ENCODE measurements at places on chromosomes 5 and 9.

- no peak for DNase-seq
These were observed 7.1 kb downstream of the SNX18 start for GRCh38 chr5:54524704-54525103.

- no peak for DNase-seq
These were observed 122.6 kb upstream of the BASP1 start for GRCh38 chr5:17094830-17095229.

GRCh38 chr5:37886242-37886905, 46.5 kb upstream of the GDNF start:
- DNase-seq: no peak

DNA sequence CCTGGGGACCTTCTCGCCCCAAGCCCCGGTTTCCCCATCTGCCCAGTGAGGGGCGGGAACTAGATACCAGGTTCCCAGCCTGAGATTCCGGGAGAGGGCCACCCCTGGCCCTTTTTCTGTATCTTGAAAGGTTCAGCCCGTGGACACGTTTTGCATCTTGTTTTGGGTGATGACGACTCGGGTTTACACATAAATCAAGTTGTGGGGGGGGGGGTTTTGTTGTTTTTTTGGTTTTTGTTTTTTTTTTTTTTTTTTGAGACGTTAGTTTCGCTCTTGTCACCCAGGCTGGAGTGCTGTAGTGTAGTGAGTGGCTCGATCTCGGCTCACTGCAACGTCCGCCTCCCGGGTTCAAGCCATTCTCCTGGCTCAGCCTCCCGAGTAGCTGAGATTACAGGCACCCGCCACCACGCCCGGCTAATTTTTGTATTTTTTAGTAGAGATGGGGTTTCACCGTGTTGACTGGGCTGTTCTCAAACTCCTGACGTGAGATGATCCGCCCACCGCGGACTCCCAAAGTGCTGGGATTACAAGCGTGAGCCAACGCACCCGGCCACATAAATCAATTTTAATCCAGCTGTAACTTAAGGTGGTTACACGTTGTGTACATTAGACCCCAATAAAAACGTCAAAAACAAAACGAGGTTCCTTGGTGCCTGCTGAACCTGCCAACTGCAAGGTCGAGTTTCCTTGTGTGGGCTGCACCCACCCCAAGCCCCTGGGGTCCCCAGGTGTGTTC, 1.1 kb upstream of the BRD3 start:
- DNase-seq: no peak

- no peak for DNase-seq
These were observed 44.9 kb downstream of the PFDN1 start for GRCh38 chr5:140258016-140258415.

DNA sequence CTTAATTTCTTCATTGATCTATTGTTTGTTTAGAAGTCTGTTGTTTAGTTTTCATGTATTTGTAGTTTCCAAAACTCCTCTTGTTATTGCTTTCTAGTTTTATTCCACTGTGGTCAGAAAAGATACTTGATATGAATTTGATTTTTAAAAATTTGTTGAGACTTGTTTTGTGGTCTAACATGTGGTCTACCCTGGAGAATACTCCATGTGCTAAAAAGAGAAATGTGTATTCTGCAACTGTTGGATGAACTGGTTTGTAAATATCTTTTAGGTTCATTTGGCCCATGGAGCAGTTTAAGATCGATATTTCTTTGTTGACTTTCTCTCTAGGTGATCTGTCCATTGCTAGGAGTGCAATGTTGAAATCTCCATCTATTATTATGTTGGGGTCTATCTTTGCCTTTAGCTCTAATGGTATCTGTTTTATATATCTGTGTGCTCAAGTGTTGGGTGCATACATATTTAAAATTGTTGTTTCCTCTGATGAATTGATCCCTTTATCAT, 150.6 kb upstream of the ATP10B start:
- DNase-seq: no peak

- DNase-seq: no peak
These were observed 1.4 kb downstream of the TJP2 start for GRCh38 chr9:69175486-69175885.

GRCh38 chr5:40410231-40410861, 269.4 kb upstream of the PTGER4 start:
- no peak for DNase-seq

DNA sequence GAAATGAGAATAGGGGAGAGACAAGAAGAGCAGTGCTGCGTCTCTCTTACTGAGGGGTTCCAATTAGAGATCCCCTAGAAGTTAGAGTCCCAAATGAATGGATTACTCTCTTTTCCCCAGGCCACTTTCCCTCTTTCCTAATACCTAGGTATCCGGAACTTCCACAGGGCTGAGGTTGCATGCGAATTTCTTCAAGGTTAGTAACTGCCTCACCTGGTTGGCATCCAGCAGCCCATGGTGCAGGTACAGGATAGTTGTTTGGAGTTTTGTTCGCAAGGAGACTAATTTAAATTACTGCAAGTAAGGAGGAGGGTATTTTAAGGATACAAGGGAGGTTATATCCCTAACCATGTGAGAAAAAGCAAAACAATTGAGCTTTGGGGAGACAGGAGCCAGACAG, 52.4 kb upstream of the JAK2 start:
- DNase-seq: no peak

DNA sequence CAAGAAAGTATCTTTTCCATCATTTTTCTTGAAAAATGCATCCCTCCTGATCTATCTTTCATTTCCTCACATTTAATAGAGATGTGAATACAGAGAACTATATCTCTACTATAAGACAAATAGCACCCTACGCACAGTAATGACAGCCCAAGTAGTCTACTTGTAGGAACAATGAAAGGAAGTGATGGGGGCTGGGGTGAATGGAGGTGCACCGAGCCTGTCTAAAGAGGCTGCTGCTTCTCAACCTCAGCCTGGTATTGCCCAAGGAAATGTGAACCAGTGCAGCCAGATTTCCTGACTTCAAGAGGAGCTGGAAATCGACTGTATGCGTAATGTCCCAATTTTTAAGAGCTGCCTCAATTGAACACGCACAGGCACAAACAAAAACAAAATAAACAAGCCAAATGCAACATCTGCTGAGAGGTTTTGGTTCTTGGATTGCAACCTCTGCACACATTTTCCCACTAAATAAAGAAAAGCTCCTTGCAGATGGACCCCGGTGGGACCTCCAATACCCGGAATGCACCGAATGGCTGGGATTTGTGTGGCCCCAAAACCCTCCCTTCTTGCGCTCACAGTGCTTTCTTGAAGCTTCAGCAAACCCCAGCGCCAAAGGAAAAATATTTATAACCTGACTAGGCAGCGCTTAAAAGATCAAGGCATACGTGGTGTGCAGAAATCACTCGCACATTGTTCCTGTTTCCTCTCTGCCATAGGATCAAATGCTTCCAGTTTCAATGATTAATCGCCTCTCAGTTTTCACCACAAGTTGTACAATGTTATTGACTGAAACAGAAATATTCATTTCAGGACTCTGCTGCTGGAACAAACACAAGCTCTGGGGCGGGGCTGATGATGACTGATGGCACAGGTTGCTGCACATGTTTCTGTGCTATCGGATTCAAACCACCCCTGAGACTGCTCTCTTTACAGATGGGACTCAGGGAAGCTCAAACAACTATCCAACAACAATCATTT, 68.3 kb downstream of the KCNIP1 start:
- DNase-seq: no peak

DNA sequence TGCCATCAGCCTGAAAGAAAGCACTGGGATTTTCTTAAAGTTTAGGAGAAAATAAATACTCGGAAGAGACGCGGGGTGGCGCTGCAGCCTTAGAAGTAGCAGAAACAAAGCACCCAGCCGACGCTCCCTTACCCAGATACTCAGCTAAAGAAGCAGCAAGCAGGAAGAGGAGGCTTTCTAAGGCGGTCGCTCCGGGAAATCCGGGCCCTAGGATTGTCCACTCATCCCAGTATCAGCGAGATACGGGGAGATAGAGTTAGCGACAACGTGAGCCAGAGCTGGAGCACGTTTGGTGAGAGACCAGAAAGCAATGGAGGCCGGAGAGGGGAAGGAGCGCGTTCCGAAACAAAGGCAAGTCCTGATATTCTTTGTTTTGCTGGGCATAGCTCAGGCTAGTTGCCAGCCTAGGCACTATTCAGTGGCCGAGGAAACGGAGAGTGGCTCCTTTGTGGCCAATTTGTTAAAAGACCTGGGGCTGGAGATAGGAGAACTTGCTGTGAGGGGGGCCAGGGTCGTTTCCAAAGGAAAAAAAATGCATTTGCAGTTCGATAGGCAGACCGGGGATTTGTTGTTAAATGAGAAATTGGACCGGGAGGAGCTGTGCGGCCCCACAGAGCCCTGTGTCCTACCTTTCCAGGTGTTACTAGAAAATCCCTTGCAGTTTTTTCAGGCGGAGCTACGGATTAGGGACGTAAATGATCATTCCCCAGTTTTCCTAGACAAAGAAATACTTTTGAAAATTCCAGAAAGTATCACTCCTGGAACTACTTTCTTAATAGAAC, at the start of gene PCDHB2:
Gene PCDHB2, plus strand, starts transcription at position 135 of the 782 bp plus-strand sequence. Its CDS starts 176 bp downstream, at position 311.
- peak; percentile 84 for DNase-seq

- DNase-seq: no peak
These were observed 10.4 kb upstream of the GNAQ start for GRCh38 chr9:78041971-78042370.

DNA sequence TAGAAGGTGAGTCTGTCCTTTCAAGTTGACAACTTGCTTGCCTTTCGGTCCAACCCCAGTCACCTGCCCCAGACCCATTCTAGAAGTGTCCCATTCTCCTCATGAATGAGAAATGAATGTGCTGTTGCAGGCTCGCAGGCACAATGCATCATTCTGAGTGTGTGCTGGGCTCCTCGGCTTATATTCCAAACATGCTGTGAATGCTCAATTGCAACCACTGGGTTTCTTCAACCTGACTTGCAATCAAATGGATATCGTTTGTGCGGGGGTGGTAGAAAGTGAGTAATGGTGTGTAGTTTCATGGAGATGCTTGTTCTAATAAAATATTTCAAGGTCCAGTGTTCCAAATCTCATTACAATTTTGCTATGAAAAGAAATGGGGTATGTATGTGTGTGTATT, 256.6 kb upstream of the IL12B start:
- no peak for DNase-seq

DNA sequence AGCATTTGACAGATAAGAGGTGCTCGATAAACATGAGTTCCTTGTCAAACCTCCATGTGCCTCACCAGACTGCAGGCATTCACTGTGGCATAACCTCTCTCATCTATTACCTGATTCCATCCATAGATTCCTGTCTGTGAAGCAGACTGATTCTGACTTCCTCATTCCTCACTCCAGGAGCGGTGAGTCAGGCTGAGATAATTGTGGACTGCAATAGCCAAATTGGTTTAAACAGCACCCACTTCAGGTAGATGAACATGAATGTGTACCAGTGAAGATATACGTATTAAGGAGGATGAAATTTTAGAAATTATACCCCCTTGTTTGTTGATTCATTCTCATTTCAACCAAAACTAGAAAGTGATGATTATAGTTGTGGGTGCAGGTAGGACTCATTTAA, 391.2 kb downstream of the HINT1 start:
- no peak for DNase-seq

DNA sequence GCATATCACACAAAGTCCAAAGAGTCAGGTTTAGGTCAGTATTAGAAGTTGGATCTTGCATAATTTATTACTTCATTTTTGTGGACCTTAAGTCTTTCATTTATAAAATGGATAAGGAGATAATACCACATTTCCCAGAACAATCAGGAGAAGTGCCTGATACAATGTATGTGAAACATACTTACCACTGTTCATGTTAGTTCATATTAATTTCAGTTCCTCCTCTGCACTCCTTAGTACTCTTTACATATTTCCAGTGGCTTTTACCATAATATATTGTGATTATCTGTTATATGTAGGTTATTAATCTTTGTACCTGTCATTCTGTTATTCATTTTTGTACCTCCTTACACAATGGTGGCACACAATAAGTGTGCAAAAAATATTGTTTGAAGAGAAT, 214.4 kb downstream of the ARL15 start:
- DNase-seq: no peak

DNA sequence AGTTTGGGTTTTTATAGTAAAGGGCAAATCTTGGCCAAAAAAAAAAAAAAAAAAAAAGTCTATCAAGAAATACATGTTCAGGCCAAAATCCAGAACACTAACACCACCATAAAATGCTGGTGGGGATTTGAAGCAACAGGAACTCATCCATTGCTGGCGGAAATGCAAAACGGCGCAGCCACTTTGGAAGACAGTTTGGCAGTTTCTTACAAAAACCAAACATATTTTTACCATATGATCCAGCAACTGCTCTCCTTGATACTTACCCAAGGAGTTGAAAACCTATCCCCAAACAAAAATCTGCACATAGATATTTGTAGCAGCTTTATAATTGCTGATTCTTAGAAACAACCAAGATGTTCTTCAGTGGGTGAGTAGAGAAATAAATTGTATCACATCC, 153.1 kb upstream of the ACOT12 start:
- no peak for DNase-seq

DNA sequence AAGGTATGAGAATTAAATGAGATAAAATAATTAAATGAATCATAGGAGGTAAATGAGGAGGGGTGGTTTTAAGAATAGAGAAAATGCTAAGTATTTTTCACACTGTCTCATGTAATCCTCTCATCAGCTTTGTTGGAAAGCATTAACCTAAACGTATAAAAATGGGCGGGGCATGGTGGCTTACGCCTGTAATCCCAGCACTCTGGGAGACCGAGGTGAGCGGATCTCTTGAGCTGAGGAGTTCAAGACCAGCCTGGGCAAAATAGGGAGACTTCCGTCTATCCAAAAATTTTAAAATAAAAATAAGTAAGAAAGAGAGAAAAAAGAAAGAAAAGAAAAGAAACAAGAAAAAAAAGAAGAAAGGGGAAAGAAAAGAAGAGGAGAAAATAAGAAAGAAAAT, 1.9 kb upstream of the RFK start:
- no peak for DNase-seq

DNA sequence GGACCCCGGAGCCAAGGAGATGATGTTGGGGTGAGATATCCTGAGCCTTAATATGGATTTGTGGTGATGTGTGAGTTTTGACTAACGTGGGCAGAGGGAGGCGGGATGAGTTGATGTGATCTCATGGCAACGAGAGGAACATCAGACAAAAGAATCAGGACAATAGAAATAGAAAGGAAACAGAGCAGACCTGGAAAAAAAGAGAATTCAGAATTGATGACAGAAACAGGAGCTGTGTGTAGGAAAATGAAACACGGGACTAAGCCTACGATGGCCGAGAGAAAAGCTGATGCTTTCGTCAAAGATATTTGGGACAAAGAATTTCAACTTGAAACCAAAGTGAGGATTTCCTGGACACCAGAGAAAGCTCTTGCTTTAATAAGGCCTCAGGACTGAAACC, 10.9 kb downstream of the PRKACG start:
- no peak for DNase-seq

All from iPS DF 6.9 (cell line).